DMS153 (cell line): ENCODE measurements at places on chromosomes 3 and 15.

DNA sequence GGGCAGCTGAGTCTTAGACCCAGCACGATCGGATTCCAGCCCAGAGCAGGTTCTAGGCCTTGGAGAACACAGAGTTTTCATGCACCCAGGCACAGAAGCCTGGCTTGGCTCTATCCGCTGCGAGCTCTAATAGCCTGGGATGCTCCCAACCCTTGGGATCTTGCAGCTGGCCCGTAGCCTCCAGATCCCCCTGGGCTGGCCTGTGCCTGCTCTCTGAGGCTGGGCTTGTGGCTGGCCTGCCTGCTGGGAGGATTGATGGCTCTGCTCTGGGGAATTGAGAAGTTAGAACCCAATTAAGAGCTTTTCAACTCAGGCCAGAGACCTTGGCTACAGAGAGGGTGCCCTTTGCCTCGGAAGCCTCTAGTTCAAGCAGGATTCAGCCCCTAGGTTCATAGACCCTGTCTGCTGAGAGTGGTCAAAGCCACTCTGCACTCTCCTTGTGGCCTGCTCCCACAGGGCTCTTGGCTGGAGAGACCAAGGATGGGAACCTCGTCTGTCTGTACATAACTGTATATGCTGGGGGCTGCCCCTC lies 64.4 kb downstream of the MAGEF1 start:
- no peak for DNase-seq

GRCh38 chr3:190359813-190360212 lies 28.1 kb upstream of the CLDN16 start:
- no peak for DNase-seq

- DNase-seq: no peak
Observed at GRCh38 chr3:62372621-62373041, 719 bp downstream of the FEZF2 start.

DNA sequence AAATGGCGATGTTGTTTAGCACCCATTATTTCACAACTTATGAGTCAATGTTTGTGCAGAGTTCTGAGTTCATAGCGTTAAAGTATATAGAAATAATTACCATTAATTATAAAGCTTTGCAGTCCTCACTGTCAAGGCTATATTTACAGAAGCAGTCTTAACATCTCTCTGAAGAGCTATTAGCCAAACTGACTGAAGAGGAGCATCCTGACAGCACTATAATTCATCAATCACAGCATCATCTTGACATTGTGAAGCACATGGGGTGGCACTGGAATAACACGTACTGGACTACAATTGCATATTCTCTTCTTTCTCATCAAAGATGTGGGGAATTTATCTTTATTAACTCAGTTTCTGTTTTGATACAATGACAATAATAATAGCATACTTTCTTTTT lies 260.6 kb upstream of the MME start:
- DNase-seq: peak; percentile 36

- DNase-seq: no peak
Observed at GRCh38 chr3:4496087-4496452, 2.9 kb downstream of the ITPR1 start.

GRCh38 chr3:190083635-190084034 lies 37.1 kb downstream of the P3H2 start:
- no peak for DNase-seq

DNA sequence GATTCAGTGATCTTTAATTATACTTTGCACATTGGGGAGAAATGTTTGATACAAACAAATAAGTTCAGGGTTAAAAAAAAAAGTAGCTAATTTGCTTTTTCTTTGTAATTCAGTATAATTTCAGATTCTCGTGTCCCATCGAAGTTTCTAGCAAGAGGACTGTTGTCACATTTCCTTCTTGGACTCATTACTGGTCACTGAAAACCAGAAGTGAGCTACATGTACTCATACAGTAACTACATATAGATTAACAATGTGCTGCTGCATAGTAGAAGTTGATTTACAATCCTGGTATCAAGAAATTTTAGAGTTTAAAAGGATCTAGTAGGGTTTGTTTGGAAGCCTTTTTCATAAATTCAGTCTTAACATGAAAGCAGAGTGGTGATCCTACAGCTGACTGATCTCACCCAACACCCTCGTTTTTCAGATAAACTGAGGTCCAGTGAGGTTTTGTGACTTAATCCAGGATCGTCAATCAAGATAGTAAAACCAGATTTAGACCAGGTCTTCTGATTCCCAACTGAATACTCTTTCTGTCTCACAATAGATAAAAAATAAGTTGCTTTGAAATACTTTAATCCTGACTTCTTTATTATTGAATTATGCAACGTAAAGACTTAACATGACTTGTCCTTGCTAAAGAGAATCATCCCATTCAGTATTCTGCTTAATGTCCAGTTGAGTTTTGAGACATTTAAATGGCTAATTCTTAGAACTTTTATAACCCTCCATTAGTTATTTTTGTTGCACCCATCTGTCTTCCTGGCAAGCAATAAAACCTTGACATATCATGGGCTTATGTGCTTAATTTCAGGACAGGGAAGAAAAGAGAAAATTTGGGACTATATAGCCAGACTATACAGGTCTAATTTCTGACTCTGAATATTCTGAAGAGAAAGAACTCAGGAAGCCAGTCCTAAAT lies 2.8 kb downstream of the SEC62 start:
- no peak for DNase-seq

DNA sequence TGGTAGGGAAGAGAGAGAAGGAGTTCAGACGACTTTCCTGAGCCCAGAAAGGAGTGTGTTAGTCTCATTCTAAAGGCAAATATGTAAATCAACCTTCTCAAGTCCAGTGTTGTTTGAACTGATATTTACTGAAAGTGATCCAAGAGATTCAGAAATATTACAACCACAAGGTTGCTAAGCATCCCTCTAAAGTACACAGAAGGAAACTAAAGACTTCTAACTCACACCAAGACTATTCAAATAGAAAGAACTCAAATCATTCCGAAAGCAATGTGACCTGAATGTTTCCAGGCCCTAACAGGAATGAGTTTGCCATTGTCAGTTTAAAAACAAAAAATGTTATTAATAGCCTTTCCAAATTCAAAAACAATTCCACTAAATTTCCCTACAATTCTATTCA lies 56.9 kb upstream of the VGLL3 start:
- DNase-seq: no peak

GRCh38 chr15:73296609-73297353 lies 72.0 kb downstream of the HCN4 start:
- no peak for DNase-seq

- DNase-seq: peak; percentile 5
Observed at GRCh38 chr3:72606005-72606800, 242.0 kb downstream of the SHQ1 start.

GRCh38 chr3:185912929-185913901 lies 24.6 kb downstream of the TRA2B start:
- DNase-seq: no peak

GRCh38 chr3:155946178-155946577 lies 75.7 kb downstream of the GMPS start:
- DNase-seq: no peak

DNA sequence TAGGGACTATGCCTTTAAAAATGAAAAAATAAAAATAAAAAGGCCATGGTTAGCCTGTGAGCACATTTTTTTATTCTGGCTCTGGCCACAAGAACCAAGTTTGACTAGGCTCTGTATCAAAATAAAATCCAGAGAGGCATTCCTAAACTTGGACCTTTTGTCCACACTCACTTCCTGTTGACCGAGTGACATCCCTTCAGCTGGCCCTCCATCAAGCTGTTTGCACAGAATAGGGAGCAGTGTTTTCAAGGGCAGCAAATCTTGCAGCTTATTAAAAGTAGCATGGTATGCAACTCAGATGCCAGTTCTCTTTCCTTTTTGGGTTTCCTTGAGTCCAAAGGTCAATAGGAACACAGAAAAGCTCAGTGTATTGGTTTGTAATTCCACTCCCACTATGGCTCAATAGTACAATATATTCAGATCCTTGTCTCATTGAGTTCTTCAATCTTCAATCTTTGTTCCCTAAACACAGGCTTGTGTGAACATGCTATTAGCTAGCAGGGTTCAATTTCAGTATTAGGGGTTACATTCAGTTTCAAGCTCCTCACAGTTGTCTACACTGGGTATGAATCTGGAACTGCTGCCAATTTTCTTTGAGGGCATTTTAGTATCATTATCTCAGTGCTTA lies 244.5 kb downstream of the RBMS3 start:
- DNase-seq: no peak

DNA sequence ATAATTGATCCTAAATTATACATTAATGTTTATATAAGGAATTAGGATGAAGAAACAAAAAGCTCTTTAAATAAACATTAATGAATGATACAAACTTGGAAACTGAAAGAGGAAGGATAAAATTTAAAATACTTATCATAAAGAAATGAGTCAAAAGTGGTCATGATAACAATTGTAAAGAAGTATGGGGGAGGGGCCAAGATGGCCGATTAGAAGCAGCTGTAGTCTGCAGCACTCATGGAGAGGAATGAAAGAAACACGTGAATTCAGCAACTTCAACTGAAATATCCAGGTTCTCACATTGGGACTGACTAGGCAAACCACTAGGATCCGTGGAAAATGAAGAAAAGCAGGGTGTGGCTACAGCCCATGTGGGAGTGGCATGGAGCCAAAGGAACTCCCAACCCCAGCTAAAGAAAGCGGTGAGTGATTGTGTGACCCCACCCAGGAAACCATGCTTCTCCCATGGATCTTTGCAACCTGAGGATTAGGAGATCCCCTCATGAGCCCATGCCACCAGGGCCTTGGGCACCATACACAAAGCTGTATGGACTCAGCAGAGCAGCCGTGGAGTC lies 13.1 kb upstream of the CP start:
- DNase-seq: no peak

GRCh38 chr15:73333001-73333400 lies 35.8 kb downstream of the HCN4 start:
- DNase-seq: no peak
